NCI-H524 (cell line): ENCODE measurements at places on chromosomes 2 and 18.

DNA sequence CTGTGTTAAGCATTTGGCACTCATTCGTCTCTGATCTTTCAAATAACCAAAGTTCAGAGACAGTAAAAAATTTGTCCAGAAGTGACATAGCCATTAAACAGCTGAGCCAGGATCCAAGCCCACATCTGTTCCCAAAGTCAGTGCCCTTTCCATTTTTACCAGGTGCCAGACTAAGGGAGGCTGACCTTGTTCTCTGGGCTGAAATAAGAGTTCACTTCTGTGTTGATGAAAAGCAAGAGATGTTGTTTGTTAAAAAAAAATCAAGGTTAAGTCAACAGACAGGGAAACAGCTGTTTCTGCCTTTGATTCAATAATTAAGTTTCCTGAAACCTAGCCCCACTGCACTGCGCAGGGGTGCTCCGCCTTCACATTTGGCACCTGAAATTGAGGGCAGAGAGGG is 117.1 kb downstream of the PRKRA start:
- DNase-seq: no peak

- DNase-seq: no peak
Measured at GRCh38 chr2:18903750-18904149, 314.4 kb upstream of the NT5C1B start.

GRCh38 chr2:159137511-159138241 is 148.8 kb downstream of the WDSUB1 start:
- no peak for DNase-seq

GRCh38 chr2:88377641-88377991 is 74.9 kb downstream of the FOXI3 start:
- DNase-seq: no peak

- no peak for DNase-seq
Measured at GRCh38 chr2:21930226-21930625, 806.5 kb downstream of the TDRD15 start.

GRCh38 chr2:10584242-10584753 is 105.5 kb downstream of the NOL10 start:
- DNase-seq: no peak

GRCh38 chr2:26034637-26034992 is 731 bp downstream of the RAB10 start:
- no peak for DNase-seq

DNA sequence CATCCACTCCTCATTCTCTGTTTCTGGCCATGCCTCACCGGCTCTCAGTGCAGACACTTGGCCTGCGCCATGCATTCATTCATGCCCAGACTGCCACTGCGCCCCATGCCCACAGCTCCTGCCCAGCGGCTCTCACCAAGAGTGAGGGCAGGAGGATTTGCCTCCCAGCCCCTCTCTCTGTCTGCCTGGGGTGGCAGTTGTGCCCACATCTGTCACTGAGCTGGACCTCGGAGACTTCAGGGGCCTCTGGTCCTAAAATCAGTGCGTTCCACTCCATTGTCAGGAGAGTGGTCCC is 75.1 kb downstream of the CIB4 start:
- no peak for DNase-seq

DNA sequence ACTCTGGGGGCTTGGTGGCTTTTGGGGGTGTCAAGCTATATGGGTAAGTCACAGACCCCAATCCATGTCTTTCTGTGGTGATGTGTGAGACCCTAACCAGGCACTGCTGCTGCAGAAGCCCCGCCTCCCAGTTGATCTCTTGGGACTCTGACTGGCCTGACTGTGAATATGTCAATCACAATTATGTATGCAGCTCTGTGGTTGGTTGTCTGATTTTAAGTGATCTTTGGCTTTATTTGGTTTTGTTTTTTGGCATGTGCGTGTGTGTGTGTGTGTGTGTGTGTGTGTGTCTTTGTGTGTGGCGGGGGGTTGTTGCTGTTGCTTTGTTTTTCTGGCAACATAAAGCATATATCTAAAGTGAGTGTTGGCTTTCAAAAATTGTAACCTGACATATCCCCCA is 78.5 kb upstream of the GLS start:
- DNase-seq: no peak

DNA sequence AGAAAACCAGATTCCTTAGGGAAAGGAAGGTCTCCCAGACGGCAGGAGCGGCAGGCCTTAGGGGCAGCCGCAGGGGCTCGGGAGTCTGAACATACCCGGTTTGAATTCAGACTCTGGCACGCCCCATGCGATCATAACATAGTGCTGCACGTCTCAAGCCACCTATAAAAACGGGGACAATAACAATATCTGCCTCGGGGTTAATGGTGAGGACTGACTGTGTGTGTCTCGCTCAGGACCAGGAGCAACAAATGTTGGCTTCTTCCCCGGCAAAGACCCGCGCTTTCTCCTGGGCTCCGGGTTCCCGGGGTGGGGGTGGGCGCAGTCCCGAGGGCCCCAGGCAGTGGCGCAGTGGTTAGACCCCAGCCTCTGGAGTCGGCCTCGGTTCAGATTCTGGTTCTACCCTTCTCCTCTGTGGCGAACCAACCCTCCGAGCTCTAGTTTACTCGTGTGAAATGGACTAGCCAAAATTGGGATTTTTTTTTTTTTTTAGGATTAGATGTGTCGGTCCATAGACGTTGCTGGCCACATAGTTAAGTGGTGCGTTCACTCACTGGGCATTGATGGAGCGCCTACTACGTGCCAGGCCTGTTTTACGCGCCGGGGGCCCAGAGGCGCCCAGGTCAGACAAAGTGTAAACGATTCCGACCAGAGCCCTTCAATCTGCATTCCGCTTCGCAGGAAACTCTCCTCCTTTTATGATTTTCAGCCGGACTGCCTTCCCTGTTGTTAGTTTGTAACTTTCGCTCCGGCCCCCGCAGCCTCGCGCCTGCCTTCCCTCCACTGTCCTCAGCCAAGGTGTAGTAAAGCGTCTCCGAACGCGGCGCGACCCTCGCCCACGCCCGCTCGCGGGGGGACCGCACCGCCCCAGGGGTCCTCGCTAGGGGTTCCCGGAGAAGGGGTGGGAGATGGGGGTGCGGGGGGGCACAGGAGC is 820 bp upstream of the SH3BP4 start:
- DNase-seq: no peak

GRCh38 chr18:7786569-7786968 is 219.5 kb downstream of the PTPRM start:
- DNase-seq: no peak

DNA sequence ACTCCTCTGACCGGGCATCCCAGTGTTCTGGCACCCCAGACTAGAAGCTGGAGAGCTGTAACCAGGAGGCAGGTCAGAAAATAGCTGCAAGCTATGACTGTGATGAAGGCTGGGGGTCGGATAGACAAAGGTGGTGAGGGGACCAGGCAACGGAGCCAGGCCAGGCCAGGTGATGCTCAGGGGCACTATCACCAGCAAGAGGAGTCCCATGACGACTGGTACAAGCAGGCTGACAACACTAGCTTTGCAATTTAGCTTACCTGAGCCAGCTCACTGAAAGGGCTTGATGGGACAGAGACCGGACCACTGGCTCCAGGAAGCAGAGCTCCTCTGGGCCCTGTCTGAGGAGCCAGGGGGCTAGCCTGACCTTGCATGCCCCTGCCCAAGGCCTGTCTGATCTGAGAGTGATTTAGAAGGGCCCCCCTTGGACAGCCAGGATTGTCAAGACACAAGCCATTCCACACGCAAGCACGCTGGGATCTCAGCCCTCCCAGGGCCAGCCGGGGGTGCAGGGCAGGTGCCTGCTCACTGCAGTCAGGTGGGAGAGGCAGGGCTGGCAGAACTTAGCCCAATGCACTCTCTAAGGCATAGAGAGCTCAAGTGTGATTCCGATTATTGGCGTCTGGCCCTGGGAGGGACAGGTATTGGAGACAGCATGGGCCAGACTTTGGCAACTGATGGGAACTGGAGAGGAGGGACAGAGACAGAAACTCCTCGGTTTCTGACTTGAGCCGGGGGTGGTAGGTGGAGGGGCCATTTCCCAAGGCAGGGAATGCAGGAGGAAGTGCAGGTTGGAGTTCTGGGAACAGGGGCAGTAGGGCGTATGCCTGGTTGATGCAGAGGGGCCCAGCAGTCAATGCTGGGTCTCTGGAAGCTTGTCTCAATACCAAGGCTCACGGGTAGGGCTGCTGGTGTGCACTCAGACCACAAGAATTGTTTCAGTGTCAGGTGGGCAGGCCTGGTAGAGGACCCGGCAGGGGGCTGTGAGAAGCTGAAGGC is 47.7 kb downstream of the MYO7B start:
- no peak for DNase-seq

DNA sequence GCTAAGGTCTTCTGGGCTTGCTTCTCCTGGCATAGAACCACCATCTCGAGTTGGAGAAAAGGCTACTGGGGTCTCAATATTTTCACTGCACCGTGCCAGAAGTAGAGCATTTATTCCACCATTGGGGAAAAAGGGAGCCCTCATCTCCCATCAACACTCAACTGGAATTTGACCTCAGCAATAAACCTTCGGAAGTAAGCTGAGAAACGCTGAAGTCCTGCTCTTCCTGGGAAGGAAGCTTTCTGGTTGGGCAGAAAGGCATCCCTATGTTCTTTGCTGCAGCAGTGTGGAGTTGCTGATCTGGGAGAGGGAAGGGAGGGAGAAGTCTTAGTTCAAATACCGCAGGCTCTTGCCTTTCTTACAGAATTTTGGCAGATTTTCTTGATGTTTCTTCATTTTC is 368.8 kb downstream of the NUP35 start:
- DNase-seq: no peak

DNA sequence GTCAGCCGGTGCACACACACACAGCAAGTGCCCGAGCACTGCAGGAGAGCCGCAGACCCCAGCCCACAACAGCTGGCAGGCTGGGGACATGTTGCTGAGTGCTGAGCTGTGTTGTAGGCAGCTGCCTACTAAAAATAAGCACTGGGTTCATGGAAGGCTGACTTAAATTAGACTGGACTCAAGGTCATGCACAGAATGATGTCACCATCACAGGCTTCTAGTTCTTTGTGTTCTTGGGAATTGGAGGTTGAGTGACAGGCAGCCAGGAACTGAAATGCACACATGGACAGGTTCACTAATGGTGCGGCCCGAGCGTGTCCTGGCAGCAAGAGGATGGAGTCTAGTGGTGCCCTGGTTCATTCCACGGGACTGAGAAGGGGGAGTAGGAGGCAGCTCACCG is 71.3 kb downstream of the VWA3B start:
- no peak for DNase-seq

DNA sequence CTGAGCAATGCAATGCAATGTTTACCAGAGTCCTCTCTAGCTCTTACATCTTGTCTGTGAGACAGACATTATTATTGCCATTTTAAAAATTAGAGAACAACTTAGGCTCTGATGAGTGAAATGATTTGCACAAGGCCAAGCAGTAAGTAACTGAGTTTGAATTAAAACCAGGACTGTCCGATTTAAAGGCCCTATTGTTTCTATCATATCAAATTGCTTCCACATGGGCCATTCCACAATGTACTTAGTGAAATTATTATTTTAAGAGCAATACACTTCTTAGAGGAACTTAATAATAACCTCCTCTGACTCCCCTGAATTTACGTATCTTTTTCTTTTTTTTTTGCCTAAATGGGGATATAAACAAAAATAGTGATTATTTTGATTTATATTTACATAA is 64.6 kb downstream of the PLCL1 start:
- no peak for DNase-seq

DNA sequence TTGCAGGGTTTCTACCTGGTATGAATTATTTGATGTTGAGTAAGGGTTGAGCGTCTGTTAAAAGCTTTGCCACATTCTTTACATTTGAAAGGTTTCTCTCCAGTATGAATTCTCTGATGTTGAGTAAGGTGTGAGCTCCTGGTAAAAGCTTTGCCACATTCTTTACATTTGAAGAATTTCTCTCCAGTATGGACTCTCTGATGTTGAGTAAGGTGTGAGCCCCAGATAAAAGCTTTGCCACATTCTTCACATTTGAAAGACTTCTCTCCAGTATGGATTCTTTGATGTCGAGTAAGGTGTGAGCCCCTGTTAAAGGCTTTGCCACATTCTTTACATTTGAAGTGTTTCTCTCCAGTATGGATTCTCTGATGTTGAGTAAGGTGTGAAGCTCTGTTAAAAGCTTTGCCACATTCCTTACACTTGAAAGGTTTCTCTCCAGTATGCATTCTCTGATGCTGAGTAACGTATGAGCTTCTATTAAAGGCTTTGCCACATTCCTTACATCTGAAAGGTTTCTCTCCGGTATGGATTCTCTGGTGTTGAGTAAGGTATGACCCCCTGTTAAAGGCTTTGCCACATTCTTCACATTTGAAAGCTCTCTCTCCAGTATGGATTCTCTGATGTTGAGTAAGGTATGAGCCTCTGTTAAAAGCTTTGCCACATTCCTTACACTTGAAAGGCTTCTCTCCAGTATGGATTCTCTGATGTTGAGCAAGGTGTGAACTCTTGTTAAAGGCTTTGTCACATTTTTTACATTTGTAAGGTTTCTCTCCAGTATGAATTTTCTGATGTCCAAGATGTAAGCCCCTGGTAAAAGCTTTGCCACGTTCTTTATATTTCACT is 27.1 kb downstream of the ZNF519 start:
- DNase-seq: no peak

- no peak for DNase-seq
Measured at GRCh38 chr2:139155991-139156390, 375.8 kb upstream of the NXPH2 start.

DNA sequence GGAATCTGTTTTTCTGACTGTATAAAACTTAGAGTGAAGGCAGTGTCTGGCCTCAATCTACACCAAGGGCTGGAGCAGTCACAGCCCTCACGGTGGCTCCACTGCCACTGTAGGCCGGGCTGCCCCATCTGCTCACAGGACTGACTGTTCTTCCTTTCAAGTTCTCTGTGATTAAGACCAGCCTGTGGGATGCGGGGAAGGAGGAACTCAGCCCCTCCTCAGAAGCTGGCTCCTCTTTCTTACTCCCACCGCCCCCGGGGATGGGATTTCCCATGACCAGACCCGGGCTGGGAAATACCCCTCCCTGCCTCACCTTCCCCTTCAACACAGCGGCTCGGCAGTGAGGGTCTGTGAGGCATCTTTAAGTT is 106.0 kb downstream of the COPS8 start:
- no peak for DNase-seq

DNA sequence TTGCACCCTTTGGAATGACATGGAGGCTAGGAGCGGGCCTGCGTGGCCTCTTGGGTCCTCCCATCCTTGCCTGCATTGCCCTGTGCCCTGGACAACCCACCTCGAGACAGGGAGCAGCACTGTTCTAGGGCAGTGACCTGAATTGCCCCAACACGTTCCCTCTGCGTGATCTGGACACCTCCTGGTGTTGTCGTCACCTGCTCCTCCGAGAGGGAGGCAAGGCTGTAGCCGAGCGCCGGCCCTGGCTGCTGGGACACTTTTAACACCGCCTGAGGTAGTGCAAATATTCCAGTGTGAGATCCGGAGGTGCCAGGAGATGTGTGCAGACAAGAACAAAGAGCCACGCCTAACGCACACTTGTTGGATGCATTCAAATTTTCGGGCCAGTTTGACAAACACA is 131.5 kb downstream of the SMAD7 start:
- no peak for DNase-seq
